ENCODE measurements at places on chromosomes 7 and 10. TPM values are rescaled to one million over a fixed set of nuclear protein-coding genes. Genes with fewer than 3 reads are reported as not detected.
A peak's percentile ranks its signal among the peaks of the same experiment; 100 is the strongest.

Gene OR2A1
- not detected for total RNA-seq

Gene ASL
- 10.2 TPM for total RNA-seq

Gene GPR146
- total RNA-seq: 9.4 TPM

Gene SYT15
- total RNA-seq: 4.1 TPM

Gene FOXK1
- total RNA-seq: 22.4 TPM

Gene CALCR
- 0.23 TPM for total RNA-seq

Gene SLC35G1
- 6.3 TPM for total RNA-seq

Gene HOXA6
- not detected for total RNA-seq

Gene HDAC9
- total RNA-seq: 22.2 TPM

GRCh38 chr7:151272877-151273276, 24.4 kb upstream of the SMARCD3 start:
- peak; percentile 59 for DNase-seq

GRCh38 chr10:82968533-82968932, 1093.5 kb downstream of the NRG3 start:
- DNase-seq: no peak

DNA sequence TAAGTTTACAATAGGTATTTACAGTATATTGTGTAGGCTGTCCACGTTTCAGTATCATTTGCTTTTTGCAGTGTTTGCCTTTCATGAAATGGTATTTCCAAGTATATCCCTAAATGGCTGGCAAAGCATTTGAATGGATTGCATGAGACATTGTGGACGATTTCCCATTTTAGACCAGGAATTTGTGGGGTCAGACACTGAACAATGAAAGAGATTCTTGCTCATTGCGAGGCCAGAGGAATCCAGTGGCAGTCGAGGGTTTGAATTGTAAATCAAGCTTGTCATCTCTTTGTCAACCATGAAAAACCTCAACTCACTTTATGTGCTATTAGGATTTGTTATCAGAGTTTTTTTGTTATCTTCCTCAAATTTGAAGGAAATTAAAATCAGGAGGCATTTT, 70.8 kb downstream of the CREB5 start:
- DNase-seq: no peak

- DNase-seq: no peak
Observed at GRCh38 chr7:33191340-33191739, 62.0 kb downstream of the BBS9 start.

DNA sequence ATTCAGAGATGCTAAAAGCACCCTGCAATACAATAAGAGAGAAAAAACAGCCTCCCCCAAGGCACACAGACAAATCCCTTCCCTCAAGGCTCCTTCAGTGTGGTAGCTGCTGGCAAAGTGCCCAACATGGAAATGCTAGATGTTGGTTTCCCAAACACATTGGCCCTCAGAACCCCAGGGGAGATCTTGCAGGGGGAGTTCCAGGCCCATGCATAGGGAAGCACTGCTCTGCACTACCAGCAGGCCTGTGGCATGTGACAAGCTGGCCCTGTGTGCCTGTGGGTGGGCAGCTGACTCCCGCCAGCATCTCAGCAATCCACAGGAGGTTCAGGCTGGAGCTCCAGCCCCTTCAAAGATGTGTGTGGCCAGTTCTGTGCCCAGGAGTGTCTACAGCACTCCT, 16.8 kb upstream of the CSGALNACT2 start:
- DNase-seq: peak; percentile 33

DNA sequence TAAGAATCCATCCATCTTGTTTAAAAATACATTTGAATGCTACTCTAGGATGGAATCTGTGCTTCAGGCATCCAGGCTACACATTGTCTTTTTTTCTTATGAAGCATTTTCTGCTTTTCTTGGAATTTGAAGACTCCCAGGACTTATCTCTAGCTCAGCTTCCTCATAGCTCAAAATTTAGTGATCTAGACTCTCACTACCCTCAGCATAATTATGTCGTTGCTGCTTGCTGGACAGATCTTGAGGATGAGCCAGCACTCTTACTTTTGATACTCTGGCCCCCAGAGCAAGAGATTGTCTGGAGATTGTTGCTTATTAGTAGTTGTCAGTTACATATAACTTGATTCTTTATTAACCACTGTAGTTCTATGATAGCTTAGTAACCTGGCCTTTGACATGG, 83.3 kb upstream of the FGL2 start:
- no peak for DNase-seq

DNA sequence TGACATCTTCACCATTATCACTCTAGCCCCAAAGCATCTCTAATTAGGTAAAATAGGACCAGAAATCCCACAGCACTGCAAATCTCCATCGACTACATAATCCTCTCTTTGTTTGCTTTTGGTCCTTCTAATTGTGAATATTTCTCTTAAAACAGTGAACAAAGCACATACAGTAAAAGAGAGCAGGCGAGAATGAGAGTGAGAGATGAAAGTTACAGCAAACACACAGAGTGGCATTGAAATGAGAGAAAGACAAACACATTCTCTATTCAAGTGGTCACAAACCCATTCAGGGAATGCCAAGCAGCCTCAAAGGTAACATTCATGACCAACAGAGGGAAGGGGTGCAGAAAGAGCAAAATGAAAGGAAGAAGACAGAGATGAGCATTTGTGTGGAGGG, 109.8 kb upstream of the PTN start:
- no peak for DNase-seq

DNA sequence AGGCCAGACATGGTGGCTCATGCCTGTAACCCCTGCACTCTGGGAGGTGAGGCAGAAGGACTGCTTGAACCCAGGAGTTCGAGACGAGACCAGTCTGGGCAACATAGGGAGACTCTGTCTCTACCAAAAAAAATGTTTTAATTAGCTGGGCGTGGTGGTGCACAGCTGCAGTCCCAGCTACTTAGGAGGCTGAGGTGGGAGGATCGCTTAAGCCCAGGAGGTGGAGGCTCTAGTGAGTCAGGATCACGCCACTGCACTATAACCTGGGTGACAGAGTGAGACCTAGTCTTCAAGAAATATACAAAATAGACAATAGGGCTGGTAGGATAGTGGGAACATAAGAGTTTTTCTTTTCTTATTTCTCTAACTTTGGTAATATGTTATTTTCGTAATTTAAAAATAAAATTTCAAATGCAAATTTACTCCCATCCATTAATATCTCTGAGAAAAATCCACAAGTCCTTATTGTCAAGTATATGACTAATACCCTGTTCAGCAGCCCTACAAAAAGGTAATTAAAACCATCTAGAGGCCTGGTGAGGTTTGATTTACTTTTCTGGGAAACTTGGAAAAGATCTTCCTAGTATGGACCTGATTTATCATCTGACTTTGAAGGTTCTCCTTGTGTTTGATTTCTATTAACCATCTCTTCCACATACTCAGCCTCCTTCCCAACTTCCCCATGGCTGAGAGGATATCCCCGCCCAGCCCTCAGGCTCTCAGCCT, 50.0 kb downstream of the CREB3L2 start:
- no peak for DNase-seq

GRCh38 chr7:138975343-138976104, 5.7 kb downstream of the KIAA1549 start:
- DNase-seq: no peak

DNA sequence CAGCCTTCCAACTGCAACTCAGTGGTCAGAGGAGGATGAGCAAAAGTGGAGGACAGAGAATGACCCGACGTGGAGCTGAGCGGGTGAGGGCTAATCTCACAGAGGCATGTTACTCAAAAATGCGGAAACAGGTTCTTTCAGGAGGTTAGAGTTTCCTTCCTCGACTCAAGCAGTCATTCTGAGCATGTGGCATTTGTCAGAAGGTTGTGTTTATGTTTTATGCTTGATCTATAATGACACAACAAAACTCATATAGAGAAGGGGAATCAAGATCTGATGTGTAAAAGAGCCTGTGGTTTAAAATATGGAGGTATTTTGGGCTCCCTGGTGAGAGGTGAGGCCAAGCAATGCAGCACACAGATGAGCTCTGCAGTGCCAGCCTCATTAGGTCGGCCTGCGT, 311.4 kb downstream of the ADARB2 start:
- DNase-seq: no peak

DNA sequence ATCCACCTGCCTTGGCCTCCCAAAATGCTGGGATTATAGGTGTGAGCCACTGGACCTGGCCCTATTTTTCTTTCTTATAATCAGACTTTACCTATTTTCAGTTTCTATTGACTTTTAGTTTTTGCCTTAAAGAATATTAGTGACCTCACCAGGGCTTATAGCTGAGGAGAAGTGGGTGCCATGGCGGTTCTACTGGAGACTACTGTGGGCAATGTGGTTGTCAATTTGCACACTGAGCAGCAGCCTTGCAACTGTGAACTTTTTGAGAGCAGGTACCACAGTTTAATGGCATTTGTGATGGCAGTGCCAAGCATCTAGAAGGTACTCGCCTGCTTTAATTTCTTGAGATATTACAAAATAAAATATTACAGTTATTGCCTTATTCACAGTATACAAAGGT, 11.5 kb downstream of the GLCCI1 start:
- DNase-seq: no peak

- DNase-seq: no peak
Observed at GRCh38 chr10:71300555-71301370, 18.3 kb upstream of the SLC29A3 start.

GRCh38 chr7:86932038-86932512, 127.4 kb downstream of the ELAPOR2 start:
- no peak for DNase-seq

DNA sequence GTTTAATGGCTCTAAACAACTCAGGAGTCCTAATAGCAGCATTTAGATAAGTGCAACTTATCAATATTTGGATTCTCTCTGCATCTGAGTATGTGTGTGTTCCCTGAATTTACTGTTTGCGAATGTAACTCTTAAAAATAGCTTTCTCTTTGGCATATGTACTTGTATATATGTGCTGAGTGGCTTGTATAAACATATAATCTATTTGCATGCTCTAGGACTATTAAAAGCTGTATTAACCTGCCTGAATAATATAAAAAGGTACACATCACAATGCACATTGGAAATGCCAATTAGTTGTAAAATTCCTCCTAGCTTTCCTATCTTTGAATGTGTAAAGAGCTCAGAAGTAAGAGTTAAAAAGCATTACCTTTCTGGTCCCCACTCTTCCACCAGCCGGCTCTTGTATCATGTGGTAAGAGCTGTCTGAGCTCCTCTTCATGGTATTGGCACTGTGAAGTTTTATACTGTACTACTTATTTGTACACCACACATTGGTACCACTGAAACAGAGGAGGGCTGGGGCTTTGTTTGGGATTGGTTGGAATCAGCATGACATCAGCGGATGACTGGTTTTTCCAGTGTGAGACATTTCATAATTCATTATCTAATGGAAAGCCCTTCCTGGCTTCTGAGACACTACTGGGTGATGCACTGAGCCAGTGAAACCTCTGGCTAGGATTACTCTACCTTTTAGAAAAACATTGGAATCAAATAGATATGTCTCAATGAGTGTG, at the start of gene INHBA:
INHBA (minus strand) TSS at position 456 of the 737 bp plus-strand sequence. CDS start 2,716 bp downstream, outside the sequence.
- DNase-seq: peak; percentile 24

- DNase-seq: no peak
Observed at GRCh38 chr10:60878224-60878623, 65.8 kb downstream of the RHOBTB1 start.

DNA sequence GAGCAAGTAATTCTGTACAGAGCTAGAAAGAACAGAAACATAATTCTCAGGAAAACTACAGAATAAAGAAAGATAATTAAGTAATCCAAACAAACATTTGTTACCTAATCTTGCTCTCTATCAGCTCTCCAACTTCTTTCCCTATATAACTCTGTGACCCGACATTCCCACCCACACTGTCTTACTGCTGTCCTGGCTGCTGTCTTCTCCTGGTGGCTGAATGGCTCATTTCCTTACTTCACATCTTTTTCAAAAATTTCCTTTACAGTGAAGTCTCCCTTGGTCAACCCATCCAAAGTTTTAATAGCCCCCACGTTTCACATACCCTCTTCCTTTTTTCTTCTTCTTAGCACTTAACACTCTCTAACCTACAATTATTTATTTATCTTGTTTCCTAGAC, 64.0 kb downstream of the HYCC1 start:
- no peak for DNase-seq

DNA sequence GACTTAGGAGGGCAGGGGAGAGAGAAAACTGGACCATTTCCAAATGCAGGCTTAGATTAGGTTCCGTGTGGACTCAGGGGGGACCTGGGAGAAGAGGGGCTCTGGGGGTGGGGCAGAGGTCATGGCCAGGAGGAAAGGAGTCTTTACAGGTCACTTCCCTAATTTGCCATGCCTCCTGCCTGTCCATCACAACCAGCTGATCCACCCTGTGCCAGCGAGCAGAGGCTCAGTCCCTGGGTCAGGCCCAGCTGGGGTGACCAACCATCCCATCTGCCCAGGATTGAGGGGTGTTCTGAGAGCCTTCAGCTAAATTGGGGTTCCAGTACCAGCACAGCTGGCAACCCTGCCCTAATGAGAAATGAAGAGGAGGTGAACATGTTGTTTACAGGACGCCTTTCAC, 84.6 kb upstream of the CACUL1 start:
- no peak for DNase-seq

DNA sequence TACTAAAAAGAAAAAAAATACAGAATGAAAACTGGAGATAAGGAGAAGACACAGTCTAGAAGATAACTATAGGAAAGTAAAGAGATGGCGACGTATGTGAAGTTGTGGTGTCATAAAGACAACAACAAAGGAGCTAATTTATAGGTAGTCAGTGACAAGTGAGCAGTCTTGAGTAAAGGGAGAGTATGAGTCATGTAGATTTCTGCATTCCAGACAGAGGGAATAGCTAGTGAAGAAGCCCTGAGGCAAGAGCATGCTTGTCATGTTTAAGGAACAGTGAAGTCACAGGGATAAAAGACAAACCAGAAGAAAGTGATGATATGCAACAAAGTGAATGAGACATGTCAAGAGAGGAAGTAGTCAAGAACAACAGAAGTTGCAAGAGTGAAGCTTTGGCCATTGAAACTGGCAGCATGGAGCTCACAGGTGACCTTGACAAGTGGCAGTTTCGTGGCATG, 2.3 kb upstream of the MIOS start:
- DNase-seq: no peak

DNA sequence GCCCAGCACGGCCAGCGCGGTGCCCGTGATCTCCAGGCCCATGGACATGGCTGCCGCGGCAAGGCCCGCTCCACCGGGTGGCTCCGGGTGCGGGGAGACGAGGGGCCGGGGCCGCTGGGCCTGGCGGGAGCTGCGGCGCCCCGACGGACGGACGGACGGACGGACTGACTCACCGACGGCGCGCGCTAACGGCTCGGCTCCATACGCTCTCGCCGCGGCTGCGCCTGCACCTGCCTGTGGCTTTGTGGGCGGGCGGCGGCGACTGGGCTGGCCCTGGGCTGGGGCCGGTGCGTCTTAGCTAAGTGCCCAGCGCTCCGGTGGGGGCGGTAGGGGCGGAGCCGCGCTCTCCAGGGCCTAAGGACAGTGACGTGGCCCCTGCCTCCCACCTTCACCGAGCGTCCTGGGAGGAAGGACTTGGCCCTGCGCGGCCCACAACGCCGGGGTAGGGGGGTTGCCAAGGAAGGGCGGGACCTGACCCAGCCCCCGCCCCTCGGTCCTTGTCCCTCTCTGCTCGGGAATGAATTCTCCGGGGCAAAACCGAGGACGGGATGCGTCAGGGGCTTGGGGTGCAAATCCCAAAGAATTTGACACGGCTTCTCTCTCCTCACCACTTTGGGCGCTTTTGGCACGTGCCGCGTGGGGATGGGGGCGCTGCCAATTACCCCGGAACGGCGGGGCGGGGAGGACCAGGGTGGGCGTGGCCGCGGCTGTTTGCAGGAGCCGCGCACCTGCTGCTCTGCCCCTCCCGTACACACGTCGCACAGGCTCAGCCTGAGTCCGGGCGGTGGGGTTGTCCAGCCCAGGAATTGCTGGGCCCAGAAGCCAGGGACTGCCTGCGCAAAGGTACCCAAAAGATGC, at the start of gene CLDN3:
CLDN3 (minus strand) TSS at position 269 of the 858 bp plus-strand sequence; CDS start at position 48, 221 bp downstream.
- no peak for DNase-seq
